H9 (cell line): ENCODE measurements at places on chromosomes 6 and 20. TPM values are rescaled to one million over a fixed set of nuclear protein-coding genes. Genes with fewer than 3 reads are reported as not detected.

DNA sequence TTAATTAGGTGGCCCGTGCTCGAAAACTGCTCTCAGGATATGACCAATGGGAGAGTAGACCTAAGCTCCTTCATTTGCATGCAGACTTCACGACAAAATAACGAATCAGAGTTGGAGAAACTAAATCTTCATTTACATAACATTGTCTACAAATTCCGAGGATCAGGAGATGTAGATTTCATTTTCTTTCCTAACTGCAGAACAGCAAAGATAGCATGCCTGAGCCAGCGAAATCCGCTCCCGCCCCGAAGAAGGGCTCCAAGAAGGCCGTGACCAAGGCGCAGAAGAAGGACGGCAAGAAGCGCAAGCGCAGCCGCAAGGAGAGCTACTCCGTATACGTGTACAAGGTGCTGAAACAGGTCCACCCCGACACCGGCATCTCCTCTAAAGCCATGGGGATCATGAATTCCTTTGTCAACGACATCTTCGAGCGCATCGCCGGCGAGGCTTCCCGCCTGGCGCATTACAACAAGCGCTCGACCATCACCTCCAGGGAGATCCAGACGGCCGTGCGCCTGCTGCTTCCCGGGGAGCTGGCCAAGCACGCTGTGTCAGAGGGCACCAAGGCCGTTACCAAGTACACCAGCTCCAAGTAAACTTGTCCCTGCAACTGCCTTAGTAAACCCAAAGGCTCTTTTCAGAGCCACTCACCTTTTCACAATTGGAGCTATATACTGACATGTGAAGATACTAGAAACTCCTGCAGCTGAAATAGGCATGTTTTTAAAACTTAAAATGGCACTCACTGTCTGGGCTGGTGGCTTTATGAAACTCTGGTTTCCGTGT, 96.5 kb downstream of the HFE start:
- peak; percentile 78 for DNase-seq

Gene TGM2
- total RNA-seq: 1.1 and 1.4 TPM in 2 replicates

DNA sequence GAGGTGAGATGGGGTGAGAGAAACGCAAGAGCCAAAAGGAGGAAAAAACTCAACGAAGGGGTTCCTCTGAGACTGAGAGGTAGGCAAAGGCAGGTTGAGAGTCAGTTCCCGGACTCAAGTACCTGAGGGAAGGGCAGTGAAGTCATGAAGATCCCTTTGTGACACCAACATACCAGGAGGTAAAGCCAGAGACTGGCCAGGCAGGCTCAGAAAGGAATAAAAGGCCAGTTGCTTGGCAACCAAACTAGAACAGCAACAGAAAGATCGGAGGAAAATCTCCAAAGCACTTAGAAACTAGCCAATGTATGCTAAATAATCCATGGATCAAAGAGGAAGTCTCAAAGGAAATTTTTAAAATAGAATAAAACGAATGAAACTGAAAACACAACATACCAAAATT, 209.8 kb upstream of the PROKR2 start:
- DNase-seq: peak; percentile 31

DNA sequence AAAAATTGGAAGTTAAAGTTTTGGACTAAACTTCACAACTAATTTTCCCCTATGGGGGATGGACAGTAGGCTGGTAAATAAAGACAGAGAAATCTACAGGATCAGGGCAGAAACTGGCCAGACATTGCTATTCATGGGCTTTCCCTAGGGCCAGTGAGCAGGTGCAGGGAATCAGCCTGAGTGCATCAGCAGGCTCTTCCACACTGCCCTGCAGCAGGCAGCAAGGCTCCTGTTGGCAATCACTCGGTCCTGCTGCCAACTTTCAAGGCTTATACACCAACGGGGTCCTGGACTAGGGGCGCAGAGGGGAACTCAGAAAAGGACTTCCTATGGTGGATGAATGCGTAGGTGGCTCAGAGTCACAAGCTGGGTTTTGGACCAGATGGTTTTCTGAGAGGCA, 59.8 kb upstream of the NHSL1 start:
- no peak for DNase-seq

DNA sequence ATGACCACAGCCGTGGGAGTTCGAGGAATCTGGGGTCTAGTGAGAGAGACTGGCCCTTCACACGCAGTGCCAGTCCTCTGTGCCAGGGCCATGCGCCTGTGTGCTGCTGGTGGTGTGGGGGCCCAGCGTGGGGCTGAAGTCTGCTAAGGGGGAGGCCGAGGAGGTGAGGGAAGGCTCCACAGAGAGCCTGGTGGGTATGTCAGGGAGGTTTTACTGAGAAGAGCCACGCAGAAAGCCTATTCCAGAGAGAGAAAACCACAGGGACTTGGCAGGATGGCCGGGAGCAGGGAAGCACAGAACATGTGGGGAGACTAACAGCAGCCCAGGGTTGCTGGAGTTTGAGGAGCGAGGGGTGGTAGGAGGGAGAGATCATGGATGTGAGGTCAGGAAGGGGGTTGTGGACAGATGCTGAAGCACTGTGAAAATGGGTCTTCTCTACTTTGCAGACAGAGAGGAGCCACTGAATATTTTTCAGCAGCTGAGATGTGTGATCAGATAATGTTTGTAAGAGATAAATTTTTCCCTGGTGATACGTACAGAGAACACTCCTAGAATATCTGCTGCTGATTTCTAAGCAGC, 35.3 kb downstream of the DUSP22 start:
- DNase-seq: no peak

DNA sequence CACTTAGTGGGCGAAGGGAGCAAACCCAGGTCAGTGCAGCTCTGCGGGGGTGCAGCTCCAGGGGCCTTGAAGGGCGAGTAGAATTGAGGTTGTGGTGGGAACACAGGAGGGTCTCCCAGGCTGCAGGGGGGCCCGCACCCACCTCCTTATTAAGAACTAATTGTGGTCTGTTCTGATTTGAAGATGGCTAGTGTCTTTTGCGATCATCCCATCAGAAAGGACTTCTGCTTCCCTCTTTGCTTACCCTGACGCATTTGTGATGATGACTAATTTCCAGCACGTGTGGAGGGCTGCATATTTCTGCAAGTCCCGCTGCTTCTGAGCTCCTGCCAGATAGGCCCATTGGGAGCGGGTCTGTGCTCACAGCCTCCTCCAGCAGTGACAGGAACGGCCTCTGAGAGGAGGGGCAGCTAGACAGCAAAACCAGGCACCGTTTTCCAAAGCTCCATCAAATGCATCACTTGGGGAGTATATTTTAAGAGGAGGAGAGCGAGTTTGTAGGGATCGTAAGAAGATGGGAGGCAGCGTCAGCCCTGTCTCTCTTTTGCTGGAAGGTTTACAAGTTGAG, 268.9 kb downstream of the CDH4 start:
- DNase-seq: no peak

DNA sequence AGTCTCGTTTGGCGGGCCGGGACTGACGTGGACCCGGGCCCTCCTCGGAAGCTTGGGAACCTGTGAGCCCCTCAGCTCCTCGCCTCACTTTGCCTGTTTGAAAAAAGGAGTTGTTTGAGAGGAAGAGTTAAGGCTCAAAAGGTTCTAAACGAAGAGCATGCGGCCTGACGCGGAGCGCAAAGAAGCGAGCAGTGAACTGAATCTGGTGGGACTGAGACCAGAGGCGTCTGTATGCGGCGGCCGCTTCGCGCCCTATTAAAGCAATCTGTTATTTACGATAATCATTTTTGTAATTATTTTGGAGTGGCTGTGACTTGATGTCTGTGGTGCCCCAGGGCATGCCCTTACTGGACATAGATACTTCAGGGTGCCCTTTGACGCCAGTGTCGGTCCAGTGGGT, 3.3 kb upstream of the TFAP2C start:
- DNase-seq: no peak

- DNase-seq: no peak
Observed at GRCh38 chr6:115004982-115005381, 662.2 kb upstream of the HS3ST5 start.

DNA sequence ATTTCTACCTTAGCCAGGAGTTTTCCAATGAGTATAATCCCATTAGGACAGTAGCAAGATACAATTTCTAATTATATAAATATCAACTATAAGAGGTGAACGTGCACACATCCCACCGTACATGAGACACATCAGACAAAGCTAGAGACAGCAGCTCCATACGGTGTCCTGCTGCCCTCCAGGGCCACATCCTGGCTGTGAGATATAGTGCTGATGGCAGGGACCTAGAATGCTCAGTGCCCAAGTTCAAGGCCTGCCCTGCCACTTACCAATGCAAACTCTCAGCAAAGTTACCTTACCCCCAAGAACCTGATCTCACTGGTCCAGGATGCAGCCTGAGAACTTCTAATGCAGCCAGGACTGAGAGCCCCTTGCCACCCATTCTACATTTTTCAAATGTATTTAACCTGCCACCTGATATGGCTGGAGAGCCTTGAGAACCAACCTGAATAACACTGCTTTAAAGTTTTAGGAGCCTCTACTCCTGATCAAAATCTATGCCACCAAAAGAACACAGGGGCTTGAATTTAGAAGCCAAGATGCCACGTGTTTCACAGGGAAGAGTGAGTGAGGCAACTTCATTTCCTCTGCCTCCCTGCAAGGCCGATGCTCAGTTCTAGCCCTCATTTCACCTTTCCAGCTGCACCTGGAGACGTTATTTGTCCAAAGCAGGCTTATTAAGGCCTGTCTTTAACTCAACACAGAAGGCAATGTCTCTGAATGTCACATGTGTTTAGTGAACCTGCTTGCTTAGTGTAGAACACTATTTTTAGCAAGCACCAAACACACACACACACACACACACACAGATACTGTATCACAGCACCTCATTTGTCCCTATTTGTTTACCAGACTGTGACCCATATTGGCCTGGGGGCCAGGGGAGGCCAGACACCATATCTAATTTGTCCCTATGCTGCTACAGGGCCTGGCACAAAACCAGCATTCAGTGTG, 6.1 kb downstream of the NFATC2 start:
- DNase-seq: no peak

DNA sequence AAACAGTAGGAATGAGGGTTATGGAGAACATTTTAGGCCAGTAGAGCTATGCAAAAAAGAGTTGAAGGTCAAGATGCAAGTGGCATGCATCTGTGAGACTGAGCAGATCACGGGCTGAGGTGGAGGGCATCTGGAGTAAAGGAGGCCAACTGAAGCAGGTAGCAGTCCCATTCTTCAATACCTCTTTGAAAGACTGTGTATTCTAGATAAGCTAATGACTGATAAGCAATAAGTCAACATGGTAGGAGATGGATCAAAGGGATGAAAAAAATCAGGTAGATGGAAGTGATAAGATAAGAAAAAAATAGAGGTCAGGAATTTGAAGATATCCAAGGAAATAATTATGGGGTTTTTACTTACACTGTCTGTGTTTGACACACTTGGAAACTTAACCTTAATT, 55.6 kb downstream of the ARMC2 start:
- DNase-seq: no peak

- DNase-seq: no peak
Observed at GRCh38 chr6:21151119-21151518, 442.4 kb upstream of the SOX4 start.

DNA sequence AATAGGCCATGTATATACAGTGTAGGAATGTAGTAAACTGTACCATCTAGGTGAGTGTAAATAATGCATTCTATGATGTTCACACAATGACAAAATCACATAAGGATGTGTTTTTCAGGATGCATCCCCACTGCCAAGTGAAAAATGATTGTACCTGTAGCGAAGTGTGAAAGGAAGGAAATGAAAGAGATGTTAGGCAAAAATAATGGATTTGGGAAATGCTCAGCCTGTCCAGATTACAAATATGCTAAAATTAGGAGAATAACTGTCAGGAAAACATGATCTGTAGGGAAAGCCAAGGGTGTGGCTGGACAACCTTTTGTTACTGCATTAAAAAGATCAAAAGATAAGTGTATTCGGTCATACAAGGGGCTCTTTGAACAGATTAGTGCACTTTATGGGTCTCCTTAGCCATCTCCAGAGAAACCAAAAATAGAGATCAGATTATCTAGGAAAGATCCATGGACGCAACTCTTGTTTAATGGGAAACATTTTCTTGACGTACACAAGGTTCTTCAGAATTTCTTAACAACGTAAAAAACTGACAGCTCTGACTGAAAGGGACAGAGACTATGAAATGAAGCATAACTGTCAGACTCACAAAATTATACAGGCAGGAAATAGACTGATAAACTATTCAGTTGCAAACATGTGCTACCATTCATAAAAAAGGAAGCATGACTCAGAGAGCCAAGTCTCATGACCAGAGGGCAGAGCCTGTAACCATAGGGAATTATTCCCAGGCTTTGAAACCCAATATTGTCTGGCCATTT, 253.6 kb upstream of the RAB32 start:
- no peak for DNase-seq

Gene PSORS1C1
- 0.48 TPM in 2 replicates for total RNA-seq

DNA sequence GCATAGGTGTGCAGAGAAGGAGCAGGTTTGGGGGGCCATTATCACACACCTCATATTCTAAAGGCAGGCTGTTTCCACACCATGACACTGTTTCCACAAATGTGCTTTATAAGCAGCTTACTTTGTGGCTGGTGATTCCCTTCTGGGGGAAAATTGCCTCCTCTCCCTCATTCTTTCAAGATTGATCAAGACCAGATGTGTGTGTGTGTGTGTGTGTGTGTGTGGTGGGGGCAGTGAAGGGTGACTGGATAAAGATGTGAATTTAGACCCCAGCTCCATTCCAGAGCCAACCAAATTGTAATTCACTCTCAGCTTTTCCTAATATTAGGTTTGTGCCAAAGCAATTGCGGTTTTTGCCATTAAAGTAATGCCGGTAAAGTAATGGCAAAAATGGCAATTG, 45.6 kb downstream of the EDN3 start:
- no peak for DNase-seq

- DNase-seq: no peak
Observed at GRCh38 chr20:11459090-11459890, 458.4 kb upstream of the BTBD3 start.

GRCh38 chr20:12936524-12936923, 72.2 kb upstream of the SPTLC3 start:
- DNase-seq: no peak

DNA sequence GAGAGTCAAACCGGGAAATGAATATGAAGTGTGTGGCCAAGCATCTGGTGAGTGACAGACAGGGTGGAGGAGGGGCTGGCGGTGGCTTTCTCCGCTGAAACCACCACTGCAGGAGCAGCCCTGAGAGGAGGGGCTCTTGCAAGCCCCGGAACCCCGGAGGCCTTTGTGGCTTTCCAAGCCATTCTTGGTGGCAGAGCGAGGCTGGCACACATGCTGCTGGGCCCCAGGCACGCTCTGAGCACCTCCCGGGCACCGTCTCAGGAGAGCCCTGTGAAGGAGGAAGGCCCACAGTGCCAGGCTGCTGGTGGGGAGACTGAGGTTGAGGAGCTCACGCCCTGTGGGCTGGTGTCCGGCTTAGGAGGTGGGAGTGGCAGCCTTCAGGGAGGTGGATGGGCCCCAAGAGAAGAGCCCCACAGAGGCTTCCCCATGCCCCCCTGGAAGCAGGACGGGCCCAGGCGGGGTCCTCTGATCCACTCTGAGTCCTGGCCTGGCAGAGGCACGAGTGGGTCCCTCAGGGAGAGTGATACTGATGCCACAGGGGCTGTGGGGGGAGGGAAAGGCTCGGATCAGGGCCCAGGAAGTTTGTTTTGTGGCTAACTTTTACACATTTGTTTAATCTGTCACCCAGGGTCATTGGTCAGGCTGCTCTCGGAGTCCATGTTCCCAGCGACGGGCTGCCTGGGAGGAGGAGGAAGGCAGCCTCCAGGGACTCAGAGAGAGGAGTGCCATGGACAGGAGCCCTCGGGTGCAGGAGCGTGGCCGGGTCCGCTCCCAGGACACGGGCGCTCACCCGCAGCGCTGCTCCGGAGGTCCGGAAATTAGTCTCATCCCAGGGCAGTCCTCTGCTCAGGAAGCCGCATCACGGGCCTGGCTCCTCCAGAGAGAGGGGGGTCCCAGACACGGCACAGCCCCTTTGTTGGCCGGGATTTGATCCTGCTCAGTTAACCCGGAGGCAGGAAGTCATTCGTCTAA, 170.7 kb downstream of the ERMARD start:
- no peak for DNase-seq

Gene PPP1R3D
- total RNA-seq: 3.1 and 3.2 TPM in 2 replicates
